ENCODE measurements at places on chromosomes 7 and 10.
A peak's percentile ranks its signal among the peaks of the same experiment; 100 is the strongest.

GRCh38 chr10:18290651-18291313, 150.6 kb downstream of the CACNB2 start:
- DNase-seq, result no peak

GRCh38 chr7:84412161-84412969, 217.8 kb upstream of the SEMA3A start:
- no peak for DNase-seq

GRCh38 chr10:30435073-30435422, 1.1 kb downstream of the MAP3K8 start:
- DNase-seq, result no peak

GRCh38 chr10:74418285-74418872, 267.4 kb downstream of the ADK start:
- peak; percentile 32 for DNase-seq

DNA sequence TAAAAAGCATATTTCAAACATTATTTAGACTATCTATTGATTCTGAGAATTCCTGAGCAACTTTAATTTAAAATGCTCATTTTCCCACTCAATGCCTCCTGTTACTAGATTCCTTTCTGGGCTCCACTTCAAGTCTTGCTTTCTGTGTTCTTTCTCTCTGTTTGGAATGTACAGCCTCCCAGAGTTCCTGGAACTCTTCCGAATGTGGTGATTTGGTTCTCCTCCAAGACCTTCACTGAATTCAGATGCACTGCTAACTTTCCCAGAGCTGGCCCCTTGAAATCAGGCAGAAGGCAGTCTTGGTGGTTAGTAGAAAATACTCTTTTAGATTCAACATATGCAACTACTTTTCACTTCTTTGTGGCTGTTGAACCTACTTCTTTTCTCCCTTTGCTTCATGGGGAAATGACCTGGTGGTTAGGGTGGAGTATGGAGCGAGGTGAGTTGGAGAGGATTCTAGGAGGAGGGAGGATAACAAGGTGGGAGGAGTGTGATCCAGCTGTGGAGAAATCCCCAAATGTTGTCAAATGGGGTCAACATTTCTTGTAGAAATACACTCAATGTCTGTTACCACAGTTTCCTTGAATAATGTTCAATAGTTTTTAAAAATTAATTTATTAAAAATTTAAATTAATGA, 27.9 kb upstream of the CCDC7 start:
- no peak for DNase-seq

GRCh38 chr10:33489501-33490176, 155.2 kb upstream of the NRP1 start:
- DNase-seq, result no peak

DNA sequence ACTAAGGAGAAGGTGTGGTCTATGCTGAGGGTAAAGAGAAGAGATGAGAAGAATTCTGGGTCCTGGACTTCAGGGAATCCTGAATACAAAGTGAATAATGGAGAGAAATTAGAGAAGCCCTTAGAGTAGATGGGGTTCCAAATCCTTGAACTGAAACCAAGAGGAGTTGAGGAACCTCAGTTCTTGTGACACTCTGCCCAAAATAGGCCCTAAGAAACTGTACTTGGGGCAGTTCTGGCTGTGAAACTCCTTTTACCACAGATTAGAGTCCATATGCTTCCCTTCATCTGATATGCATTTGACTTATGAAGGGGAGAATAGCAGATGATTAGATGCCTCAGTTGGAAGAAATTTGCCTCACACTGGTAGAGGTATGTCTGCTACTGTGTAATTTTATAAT, 19.0 kb downstream of the TES start:
- DNase-seq, result no peak

DNA sequence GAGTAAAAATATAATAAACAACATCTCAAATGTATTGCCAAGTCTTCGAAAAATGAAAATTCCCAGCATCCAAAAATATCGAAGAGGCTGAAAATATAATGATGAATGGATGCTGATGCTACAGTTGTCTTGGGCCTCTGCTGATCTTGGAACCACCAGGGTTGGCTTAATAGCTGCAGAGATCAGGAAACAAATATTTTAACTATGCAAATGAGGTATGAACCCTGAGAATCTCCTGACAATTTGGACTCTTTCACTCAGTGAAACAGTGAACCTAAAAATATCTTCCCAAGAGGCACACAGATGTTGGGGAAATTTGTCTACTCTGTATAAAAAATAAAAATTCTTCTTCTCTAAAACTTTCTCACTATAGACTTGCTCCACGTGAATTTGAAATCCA, 97.7 kb upstream of the EGFR start:
- no peak for DNase-seq

GRCh38 chr7:87512906-87513305, 37.4 kb upstream of the ABCB4 start:
- no peak for DNase-seq

- DNase-seq, result no peak
These were observed 68.9 kb upstream of the CCDC71L start for GRCh38 chr7:106729720-106730385.

- DNase-seq, result no peak
These were observed 46.4 kb upstream of the PARD3 start for GRCh38 chr10:34861293-34862021.

DNA sequence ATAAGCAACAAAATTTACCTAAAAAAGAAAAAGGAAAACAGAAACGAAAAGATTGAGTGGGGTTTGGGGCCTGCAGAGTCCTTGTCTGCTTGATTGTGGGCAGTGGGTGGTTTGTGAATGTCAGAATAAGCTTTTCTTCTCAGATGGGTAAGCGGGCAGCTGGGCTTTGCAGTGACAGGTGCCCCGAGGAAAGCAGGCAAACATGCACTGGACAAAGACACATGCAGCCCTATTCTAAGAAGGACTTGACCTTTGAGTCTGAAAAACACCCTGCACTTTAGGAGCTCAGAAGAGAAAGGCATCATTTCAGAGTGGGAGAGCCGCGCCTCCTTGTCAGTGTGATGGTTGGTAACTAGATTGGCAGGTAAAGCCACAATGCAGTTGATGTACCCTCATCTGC, 562.7 kb downstream of the PTPRN2 start:
- no peak for DNase-seq

- no peak for DNase-seq
These were observed 45.0 kb downstream of the AFAP1L2 start for GRCh38 chr10:114359041-114359952.

GRCh38 chr10:49242604-49243003, 54.4 kb upstream of the TMEM273 start:
- no peak for DNase-seq

DNA sequence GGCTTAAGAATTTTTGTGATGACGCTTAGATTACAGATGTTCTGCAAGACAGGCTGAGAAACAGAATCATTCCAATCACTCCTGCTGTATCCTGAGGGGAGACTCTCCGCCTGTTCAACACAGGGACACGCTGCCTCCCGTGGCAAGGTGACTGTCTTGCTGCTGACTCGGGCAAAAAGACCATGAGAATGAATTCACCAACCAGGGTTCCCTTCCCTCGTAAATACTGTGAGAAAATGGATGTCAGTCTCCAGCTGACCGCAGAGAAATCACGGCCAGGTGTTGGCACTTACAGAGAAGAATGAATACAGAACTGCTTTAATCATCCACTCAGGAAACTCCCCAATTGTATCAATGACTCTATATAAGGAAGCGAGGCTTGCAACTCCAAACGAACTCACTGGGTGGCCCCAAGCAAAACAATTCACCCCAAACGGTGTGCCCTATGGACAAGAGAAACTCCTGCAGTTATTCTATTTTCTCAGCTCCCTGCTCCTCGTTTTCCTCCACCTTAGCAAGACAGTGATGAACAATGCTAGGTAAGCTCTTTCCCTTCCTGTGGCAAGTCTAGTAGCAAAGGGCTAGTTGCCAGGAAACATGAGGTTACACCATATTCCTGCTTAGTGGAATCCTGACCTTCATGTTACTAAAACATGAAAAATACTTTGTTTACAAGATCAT, 22.8 kb downstream of the GNA12 start:
- no peak for DNase-seq

- no peak for DNase-seq
These were observed 47.6 kb downstream of the ZMIZ1 start for GRCh38 chr10:79116368-79116767.

- peak; percentile 70 for DNase-seq
These were observed 4.7 kb downstream of the MYL10 start for GRCh38 chr7:101624246-101625001.

DNA sequence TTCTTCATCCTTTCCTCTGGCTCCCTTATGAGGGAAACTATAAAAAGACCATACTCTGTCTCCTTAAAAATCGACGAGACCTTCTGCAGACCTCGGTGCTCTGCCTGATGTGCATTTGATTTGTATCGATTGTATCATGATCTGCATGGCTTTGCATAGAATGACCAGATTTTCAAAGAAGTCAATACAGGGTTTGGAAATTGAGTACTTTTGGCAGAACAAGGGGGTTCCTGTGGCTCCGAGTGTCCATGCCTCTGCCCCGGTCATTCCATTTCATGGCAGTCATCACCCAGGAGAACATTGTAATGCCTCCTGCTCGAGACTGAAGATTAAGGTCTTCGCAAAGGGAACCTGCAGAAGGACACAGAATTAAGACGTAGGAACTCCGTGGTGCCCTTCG, 685 bp downstream of the CASP2 start:
- DNase-seq, result no peak

- no peak for DNase-seq
These were observed 32.3 kb downstream of the VIPR2 start for GRCh38 chr7:159112136-159113011.

- no peak for DNase-seq
These were observed 88.7 kb downstream of the OSBPL3 start for GRCh38 chr7:24891311-24891735.

DNA sequence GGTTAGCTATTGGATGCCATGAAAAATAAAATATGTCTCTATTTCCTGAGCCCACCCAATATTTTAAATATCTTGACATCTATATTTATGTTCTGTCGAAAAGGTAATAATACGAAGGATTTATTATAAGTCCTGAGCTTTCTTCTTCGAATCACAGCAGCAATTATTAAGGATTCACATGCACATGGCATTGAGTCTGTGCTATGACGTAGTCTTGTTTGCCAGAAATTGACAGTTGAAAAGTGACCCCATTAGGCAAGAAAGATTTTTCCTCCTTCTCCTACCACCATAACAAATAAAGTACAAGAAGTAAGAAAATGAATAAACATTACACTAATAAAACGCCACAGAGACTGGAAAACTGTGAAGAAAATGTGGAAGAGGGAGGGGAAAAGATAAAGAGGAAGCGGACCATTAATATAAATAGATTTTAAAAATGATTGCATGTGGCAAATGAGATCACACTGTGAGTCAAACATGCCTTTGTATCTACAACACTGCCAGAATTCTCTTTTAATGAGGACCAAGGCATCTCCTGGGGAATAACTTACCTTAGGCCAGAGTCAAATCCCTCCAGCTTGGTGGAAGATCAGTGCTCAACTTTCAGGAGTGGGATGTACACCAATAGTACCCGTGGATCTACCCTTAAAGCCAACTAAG, 21.6 kb downstream of the FZD1 start:
- no peak for DNase-seq

GRCh38 chr7:69012149-69012548, 586.1 kb upstream of the AUTS2 start:
- DNase-seq, result no peak

DNA sequence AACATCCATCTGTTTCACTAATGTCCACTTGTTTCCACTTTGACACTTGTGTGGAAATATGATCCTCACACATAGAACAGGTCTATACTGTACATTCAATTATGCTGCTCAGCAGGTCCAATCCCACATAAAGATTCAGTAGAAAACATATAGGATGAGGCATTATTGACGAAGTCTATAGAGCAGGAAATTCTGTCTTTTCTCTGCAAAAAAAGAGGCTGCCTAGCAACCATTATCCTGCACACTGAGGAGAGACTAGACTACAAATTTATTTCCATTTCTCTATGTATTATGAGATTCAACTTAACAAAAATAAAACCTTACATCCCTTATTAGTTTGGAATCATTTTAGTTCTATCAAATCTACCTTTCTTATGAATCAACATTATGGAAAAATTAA, 204.6 kb upstream of the POM121L12 start:
- DNase-seq, result no peak

GRCh38 chr7:72751978-72752377, 76.0 kb downstream of the TYW1B start:
- DNase-seq, result no peak

GRCh38 chr7:142855114-142855743, 353 bp downstream of the EPHB6 start:
- no peak for DNase-seq

GRCh38 chr10:111686796-111687195, 496.8 kb downstream of the GPAM start:
- DNase-seq, result no peak

DNA sequence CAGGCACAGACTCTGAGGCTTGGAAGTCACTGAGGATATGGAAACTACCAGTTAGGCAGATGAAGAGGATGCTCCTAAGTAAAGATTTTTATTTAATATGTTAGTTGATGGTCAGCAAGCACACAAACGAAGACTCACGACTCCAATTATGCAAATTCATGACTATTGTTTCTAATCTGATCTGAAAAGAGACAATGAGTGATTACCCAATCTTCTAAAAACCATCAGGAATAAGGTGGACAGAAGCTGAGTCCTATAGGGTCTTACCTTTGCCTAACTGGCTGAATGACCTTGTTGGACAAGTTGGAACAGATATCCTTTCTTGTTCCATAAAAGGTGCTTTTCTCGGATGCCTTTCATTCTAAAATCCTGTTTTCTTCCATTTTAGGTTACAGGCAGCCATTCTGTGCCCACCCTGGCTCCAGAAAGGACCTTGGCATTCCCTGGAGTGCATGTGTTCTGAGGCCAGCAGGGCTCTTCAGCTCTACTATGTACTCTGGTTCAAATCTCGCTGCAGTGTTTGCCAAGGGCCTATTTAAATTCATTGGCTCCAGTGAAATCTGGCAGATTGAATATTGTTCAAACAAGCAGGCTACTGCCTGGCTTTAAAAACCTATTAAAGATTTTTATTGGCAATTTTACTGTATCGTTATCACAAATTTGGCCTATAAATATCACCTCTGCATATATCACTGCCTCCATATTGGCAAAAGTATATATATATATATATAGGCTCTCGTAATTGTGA, 77.5 kb downstream of the SLC25A13 start:
- DNase-seq, result no peak

DNA sequence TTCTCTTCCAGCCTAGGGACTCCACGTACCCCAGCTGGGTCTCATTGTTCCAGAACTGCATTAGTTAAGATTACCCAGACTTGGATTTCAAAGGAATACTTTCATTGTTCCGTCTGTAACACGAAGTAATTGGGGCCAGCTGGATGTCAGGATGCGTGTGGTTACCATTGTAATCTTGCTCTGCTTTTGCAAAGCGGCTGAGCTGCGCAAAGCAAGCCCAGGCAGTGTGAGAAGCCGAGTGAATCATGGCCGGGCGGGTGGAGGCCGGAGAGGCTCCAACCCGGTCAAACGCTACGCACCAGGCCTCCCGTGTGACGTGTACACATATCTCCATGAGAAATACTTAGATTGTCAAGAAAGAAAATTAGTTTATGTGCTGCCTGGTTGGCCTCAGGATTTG, 21.0 kb downstream of the LRRC17 start:
- DNase-seq, result peak; percentile 41

DNA sequence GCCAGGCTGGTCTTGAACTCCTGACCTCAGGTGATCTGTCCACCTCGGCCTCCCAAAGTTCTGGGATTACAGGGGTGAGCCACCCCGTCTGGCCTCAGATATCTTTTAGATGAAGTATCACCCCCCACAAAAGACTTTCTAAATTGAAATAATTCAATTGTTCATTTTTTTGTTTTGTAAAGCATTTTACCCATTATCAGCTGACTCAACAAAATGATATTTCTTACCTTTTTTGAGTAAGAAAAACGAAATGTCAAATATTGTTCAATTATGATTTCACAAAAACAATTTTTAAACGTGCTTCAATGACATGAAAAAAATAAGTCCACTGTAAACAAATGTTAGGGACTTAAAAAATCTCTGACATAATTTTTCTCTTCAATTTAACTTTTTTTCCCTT, 822 bp upstream of the PRPF18 start:
- no peak for DNase-seq
